ENCODE measurements at places on chromosomes 2 and 18. TPM values are rescaled to one million over a fixed set of nuclear protein-coding genes. Genes with fewer than 3 reads are reported as not detected.

The PCARE gene
- 0.16 TPM for total RNA-seq

The SCN2A gene
- 5.3 TPM for total RNA-seq

The IKZF2 gene
- 56.4 TPM for total RNA-seq

The POTEJ gene
- not detected for total RNA-seq

The LGALSL gene
- total RNA-seq, result 20.6 TPM

The PRPF40A gene
- 164 TPM for total RNA-seq

The INPP5D gene
- 13.5 TPM for total RNA-seq

The ESPNL gene
- total RNA-seq, result 3.5 TPM

The TMEM87B gene
- total RNA-seq, result 44.3 TPM

The MERTK gene
- total RNA-seq, result 17.6 TPM

The FAM237A gene
- not detected for total RNA-seq

The BOLA3 gene
- 20.2 TPM for total RNA-seq

The PLCL1 gene
- total RNA-seq, result 17.8 TPM

The MC5R gene
- total RNA-seq, result not detected

The POMC gene
- total RNA-seq, result 1.5 TPM

The FLACC1 gene
- total RNA-seq, result 1.3 TPM

The CCDC102B gene
- 114 TPM for total RNA-seq

The CRYBA2 gene
- not detected for total RNA-seq

The CIDEA gene
- 0.48 TPM for total RNA-seq

The SERPINB12 gene
- total RNA-seq, result not detected

The ABCG8 gene
- total RNA-seq, result not detected

The CD207 gene
- not detected for total RNA-seq

The LRRC30 gene
- 0.32 TPM for total RNA-seq

The MAPRE2 gene
- total RNA-seq, result 21.7 TPM

The FBLN7 gene
- total RNA-seq, result 4.4 TPM

The PROKR1 gene
- 0.69 TPM for total RNA-seq

The DOK1 gene
- 6.0 TPM for total RNA-seq

The CDCA7 gene
- 10.1 TPM for total RNA-seq

The HAAO gene
- total RNA-seq, result 10.6 TPM

The ANAPC1 gene
- total RNA-seq, result 71.1 TPM
